DMS 273 treated with DMSO at 0.1 percent for 48 hours (cell line): ENCODE measurements at places on chromosomes 2 and 18.

DNA sequence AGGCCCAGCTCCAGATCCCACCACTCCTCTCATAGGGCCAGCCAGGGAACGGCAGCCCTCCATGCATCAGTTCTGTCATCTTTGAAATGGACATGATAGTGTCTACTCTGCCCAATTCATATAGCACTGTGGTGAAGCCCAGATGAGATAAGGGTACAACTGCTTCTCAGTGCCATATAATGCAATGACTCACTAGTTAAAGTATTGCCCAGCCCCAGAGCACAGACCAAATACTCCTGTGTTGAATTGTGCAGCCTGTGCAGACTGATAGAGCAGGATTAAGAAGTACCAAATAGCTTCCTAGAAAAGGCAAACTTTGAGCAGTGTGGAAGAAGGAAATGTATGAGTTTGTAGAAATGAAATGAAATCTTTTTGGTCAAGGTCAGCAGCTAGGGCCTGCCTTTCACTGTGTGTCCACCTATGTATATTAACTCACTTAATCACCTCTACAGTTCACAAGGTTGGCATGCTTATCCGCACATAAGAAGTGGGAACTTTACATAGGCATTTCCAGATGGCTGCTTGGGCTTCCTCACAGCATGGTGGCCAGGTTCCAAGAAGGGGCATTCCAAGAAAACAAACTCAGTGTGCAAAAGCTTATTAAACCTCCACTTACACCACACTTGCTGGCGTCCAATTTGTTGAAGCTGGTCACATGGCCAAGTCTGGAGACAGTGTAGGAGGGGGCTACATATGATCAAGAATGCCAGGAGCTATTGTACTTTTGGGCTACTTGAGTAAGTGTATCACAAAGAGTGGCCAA lies 102.8 kb upstream of the COPS8 start:
- DNase-seq = no peak

DNA sequence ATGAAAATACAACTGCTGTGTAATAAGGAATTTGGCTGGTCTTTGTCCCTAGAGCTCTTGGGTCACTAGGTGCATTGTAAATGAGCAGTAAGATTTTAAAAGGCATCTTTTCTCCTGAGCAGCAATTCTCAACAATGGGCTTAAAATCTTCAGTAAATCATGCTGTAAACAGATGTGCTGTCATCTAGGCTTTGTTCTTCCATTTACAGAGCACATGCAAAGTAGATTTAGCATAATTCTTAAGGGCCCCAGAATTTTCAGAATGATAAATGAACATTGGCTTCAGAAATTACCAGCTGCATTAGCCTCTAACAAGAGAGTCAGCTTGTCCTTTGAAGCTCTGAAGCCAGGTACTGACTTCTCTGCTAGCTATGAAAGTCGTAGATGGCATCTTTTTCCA lies 26.8 kb upstream of the SCRN3 start:
- DNase-seq = no peak

- no peak for DNase-seq
Observed at GRCh38 chr2:43344868-43345373, 118.5 kb upstream of the ZFP36L2 start.

DNA sequence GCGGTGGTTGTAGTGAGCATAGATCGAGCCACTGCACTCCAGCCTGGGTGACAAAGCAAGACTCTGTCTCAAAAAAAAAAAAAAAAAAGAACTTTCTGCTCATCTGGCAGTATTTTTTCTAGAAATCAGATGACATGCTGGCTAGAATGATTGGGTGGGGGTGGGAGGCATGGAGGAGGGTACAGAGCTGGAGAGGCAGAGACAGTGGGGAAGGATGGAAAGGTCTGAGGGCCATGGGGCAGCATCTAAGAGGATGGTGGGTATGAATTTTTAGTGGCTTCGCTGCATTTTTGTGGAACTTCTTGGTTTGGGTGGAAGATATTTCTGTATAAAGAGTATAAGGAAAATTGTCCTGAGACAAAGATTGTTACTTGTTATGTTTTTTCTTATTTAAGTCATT lies 23.3 kb downstream of the ARMC9 start:
- no peak for DNase-seq

- DNase-seq = no peak
Observed at GRCh38 chr2:177245010-177245422, 19.5 kb downstream of the NFE2L2 start.

GRCh38 chr2:119389615-119390306 lies 23.0 kb downstream of the DBI start:
- peak; percentile 43 for DNase-seq

DNA sequence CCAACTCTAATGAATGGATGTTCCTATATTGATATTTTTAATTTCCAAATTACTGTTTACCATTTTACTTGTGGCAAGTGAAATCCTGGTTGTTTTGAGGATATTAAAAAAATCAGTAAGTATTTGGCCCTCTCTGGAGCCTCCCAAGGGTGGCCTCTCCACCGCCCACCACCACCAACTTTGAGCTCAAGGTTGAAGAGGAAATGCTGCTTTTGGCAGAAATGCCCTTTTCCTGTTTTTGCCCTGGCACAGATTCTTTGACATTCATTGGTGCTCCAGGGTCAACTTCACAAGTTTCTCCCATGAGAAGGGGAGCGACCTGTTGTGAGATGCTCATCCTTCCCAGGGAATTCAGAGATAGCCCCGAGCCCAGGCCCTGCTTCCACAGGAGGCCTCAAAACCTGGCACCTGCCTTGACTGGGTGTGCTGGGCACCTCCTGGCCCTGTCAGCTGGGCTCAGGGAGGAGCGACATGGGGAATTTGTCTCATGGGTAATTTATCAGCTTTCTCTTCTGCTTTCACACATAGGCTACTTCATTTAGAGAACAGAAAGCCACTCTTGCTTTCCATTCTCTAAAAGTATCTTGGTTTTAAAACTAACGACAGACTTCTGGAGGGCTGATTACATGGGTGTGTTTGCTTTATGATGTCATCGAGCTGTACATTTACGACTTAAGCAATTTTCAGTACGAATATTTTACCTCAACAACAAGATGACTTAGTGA lies 6.9 kb downstream of the CD8A start:
- no peak for DNase-seq

DNA sequence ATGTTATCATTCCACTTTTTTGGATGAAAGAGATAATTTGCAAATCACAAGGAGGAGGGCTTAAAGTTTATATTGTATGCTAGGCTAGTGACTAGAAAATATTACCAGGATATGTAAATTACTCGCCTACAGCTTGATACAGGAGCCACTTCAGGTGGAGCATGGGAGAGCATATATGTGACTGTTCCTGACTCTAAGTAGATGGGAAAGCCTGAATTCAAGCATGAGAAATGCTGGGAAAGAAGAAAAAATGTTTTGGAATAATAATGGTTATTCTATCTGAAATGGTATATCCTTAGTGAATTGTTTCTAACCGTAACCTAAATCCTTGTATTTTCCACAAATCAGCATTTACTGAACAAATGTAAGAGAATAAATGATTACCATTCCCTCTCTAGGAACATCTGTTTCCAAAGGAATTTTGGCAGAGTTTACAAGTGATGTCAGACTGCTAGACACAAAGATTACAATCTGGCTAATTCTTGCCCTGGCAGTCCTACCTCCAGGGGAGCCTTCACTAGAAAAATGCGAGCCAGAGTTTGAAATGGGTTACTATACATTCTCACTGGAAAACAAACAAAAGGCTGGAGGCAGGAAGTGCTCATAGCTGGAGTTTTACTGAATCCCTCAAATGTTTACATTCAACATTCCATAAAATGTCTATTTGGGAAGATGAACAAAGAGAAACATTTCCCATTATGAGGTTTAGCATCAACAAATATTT lies 129.4 kb upstream of the MAPRE2 start:
- DNase-seq = peak; percentile 65

DNA sequence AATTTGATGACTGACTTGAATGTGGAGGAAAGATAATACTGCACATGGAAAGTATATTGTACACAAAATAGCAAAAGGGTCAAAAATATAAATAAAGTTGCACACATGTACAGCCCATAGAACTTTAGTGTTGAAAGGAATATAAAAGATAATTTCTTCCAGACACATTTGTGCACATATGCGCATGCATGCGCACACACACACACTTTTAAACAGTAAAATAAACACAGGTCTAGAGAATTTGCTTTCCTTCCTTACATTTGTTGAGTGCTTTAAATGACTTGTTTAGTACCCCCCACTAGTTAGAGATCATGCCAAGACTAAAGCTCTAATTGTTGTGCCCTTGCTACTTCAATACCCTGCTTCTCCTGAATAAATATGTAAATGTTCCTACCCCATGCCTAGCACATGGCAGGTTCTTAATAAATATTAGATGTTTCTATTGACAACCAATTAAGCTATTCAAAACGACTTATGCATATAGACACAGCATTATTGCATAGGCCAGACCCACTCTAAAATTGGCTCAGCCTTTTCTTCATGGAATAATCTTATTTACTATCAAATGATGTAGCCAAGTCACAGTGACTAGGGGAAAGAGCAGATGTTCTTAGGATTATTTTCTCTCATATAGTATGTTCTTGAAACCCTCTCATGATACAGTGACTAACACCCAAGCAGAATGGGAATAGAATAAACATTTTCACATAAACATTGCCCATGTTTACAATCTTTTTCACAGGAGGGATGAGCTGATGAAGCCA lies 165.5 kb upstream of the ACVR2A start:
- no peak for DNase-seq

DNA sequence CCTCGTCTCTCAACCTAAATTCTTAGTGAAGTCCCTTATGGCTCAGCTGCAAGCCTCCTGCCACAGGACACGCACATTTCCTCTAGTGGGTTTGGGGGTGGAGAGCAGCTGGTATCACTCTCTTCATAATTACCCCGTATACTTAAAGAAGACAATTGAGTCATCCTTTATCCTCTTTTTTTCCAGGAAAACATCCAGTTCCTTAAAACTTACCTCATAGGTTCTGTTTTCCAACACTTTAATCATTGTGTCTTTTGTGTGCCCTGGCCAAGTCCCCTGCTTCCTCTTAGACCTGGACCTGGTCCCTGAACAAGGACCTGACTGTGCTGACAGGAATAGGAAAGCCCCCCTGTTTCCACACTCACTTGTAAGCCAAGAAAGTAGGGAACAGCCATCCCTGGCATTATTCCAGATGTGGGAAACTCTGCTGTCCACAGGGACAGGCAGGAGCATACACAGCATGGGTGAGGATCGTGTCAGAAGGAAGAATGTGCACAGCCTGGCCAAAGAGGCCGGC lies 42.3 kb upstream of the MYO1B start:
- no peak for DNase-seq

GRCh38 chr2:134259994-134260393 lies 6.1 kb downstream of the MGAT5 start:
- no peak for DNase-seq

DNA sequence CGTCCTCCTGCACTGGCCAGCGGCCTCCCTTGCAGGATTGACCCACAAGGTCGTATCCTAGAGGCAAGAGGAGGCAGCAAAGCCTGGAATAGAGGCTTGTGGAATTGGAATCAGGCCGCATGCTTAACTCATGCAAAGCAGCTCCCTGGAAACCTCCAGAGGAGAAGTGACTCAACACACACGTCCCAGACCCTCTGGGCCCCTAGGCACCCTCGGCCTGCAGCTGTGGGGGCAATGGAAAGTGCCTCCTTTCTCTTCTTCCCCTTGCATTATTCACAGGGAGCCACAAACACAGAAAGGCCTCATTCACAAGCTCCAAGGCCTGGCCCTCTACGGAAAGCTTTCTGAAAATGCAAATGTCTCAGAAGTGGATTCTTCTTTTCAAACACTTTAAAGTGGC lies 19.6 kb downstream of the SPATA3 start:
- DNase-seq = no peak

- no peak for DNase-seq
Observed at GRCh38 chr2:191538334-191538903, 139.5 kb upstream of the NABP1 start.

GRCh38 chr2:153096272-153096671 lies 377.9 kb downstream of the ARL6IP6 start:
- no peak for DNase-seq

DNA sequence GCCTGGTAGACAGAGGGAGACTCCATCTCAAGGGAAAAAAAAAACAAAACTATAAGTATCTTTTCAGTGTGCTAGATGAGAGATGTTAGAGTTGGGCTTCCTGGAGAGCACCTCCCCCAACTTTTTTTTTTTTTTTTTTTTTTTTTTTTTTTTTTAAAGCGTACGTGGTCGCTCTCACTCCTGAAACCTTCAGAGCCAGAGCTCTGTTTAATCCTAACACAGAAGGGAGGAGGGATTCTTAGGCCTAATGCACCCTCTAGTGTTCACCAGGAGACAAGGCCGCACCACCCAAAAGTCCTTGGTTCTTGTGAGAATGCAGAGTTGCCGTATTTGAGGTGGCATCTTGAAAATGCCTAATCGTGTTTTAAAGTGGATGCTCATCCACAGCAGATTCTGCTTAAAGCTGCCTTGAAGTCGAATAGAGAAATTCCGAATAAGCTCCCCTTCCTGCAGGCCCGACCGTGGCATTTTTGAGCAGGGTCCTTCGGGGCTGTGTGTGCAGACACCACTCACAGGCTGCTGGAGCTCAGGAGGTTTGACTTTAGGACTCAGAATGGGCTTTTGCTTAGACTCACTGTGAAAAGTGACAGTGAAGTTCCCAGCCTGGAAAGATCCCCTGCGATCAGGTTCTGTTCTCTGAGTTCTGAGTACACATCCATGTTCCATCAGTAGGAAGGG lies 252.6 kb downstream of the AGAP1 start:
- peak; percentile 37 for DNase-seq

DNA sequence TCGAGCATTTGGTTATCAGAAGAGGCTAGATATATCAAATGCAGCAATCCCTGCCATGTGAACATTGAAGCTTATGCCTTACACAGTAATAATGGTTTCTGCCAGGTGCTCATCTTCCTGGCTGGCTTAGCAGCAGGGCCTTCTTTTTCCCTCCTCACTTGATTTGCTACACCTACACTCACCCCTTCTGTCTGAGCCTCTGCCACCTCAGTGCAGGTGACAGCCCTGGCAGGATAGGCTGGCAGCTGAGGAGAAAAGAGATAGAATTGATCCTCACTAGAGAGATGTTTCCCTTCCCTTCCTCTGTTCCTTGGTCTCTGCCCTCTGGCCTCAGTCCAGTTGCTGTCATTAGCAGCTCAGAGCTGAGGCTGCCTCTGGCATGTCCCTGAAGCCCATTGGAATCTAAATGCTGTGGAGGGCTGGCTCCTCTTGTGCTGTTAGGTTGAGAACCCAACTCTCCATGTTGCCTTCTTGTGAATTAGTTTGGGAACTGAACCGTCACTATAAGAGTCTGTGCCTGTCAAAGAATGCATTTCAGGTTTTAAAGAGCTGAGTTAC lies 18.2 kb downstream of the MPHOSPH10 start:
- DNase-seq = no peak

DNA sequence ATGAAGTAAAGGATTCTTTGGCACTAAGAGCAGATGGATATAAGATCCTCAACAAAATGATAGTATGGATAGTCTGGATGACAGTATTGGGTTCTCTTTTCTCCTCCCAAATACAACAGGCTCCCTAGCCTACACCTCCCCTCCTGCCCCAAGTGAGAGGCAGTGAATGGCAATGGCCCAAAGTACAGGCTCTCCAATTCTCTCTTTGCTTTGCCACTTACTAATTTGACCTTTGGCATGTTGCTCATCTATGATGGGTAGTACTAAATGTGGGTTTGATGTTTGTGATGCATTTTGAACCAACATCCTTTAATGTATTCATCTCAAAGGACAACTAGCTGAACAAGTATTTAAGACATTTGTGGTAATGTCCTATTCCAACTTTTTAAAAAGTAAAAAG lies 65.9 kb downstream of the EIF5B start:
- DNase-seq = no peak

GRCh38 chr2:137049518-137049917 lies 284.2 kb downstream of the THSD7B start:
- no peak for DNase-seq

- DNase-seq = no peak
Observed at GRCh38 chr2:120434492-120435308, 88.8 kb downstream of the INHBB start.
